ENCODE measurements at places on chromosomes 2 and 18.

DNA sequence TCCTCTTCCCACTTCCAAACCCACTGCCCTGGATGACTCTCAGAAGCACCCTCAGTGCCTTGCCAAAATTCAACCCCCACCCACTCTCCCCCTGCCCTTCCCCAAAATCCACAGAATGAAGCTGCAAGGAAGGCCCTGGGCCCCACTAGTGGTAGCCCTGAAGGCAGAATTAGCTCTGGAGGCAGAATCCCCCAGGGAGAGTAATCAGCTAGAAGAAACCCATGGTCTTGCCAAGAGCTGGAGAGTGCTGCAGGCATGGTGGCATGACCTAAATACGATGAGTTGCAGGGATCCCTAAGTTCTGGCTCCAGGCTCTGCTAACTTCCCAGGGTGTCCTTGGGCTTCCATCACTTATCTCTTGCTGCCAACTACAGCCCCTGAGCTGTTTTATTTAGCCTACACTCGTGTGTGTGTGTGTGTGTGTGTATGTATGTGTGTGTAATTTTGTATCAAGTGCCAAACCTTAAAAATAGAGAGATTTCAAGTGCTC, 7.9 kb downstream of the GAD1 start:
- no peak for DNase-seq

DNA sequence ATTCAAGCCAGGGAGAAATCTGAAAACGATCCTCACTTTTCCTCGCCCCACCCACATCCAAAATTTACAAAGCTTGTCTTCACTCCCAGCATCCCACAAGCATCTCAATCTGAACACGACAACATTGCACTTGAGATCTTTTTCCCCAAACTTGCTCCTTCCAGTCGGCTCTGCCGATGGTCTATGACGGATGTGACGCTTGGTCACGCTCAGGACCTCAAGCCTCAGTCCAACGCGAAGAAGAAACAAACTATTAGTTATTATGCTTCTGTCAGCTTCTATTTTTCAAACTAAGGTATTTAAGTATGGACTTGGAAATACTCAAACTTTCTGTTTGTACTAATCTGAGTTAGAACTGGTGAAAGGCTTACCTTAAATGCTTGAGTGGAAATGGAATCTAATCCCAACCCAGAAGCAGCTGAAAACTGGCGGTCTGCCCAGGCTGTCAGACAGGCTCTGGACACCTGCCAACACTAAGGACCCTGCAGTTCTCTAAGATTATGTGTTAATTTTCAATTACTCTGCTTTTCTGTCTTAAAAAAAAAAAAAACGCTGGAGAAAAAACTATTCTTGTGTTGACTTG, 132.1 kb upstream of the DNMT3A start:
- no peak for DNase-seq

DNA sequence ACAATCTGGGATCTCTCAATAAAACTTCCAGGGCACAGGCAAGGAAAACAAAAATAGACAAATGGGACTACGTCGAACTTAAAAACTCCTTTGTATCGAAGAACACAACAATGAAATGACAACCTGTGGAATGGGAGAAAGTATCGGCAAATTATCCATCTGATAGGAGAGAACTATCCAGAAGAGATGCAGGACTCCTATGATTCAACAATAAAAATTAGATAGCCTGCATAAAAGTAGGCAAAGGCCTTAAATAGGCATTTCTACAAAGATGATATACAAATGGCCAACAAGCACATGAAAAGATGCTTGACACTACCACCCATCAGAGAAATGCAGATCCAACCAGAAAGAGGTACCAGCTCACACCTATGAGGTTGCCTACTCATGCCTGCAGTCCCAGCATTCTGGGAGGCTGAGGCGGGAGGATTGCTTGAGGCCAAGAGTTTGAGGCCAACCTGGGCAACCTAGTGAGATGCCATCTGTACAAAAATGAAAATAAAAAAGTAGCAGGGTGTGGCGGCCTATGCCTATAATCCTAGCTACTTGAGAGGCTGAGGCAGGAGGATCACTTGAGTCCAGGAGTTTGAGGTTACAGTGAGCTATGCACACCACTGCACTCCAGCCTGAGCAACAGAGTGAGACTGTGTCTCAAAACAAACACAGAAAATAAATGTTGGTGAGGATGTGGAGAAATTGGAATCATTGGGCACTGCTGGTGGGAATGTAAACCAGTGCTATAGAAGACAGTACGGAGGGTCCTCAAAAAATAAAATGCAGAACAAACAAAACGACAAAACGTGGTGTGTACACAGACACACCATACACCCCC, 21.6 kb downstream of the TWIST2 start:
- DNase-seq = no peak

- no peak for DNase-seq
Observed at GRCh38 chr2:37916512-37917082, 8.5 kb upstream of the RMDN2 start.

- no peak for DNase-seq
Observed at GRCh38 chr2:20624884-20625485, 25.9 kb downstream of the HS1BP3 start.

DNA sequence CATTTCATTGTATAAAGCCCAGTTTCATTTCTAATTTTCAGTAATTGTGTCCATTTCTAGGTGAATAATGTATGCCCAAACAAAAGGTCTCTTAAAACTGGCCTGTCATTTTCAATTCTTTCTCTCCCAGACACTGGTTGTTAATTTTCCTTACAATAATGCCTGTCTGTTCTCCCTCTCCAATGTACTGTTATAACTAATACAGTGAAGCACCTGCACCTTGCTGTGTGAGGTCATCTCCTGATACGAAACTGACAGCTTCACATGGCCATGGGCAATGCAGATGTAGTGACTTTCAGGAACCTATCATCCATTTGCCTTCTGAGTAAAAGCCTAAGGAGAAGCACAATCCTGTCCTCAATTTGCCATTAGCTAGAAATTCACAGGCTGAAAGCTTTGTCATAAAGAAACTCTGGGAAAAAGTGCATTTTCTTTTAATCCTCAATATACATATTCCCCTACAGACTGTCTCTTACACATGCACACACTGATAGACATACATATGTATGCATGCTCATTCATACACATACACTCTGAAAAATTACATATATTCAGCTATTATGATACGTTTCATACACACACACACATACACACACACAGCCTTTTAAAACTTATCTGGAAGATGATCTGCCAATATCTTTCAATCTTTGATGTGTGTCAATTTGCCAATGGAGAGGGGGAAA, 1030.3 kb downstream of the TDRD15 start:
- DNase-seq = no peak

DNA sequence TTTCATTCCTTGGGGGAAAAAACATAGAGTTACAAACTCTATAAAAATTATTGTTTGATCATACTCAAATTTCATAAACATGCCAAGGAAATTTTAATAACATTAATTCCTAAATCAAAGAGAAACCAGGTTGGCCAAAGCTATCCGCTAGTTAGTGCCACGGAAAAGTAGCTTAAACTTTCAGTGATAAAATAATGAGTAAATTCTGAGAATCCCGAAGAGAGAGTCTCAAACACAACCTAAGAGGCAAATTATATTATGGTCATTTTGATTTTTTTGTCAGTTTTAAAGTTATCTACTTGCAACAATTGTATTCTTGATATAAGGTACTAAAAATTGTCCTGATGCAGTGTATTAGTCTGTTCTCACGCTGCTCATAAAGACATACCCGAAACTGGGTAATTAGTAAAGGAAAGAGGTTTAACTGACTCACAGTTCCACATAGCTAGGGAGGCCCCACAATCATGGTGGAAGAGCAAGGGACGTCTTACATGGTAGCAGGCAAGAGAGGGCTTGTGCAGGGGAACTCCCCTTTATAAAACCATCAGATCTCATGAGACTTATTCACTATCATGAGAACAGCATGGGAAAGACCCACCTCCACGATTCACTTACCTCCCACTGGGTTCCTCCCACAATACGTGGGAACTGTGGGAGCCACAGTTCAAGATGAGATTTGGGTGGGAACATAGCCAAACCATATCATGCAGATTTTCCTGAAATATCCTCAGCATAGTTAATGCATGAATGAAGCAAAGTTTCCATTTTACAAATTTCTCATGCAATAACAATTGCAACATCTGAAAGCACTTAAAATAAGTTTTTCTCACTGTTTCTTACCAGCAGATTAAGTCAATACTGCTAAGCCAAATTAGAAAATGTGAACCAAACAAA, 205.9 kb upstream of the STK17B start:
- DNase-seq = peak; percentile 16

GRCh38 chr2:149871091-149871885, 283.7 kb upstream of the MMADHC start:
- DNase-seq = no peak

DNA sequence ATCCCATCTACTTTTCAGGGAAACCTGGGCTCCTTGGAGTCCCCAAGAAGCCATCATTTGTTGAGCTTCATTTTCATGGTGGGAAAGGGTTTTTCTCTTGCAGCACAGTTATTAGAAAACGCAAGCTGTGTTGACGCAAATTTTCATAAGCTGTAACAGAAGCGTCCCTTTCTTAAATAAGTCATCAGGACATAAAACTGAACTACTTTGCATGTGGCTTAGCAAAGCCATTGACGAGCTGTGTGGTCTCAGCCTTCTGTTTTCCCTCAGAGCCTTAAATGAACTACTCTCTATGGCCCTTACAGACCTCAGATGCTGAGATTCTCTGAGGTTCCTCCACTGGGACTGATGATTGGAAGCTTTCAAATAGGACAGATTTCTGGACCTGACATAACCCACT, 85.1 kb downstream of the ARL4C start:
- DNase-seq = no peak

- DNase-seq = no peak
Observed at GRCh38 chr18:57077005-57077765, 69.7 kb upstream of the BOD1L2 start.

DNA sequence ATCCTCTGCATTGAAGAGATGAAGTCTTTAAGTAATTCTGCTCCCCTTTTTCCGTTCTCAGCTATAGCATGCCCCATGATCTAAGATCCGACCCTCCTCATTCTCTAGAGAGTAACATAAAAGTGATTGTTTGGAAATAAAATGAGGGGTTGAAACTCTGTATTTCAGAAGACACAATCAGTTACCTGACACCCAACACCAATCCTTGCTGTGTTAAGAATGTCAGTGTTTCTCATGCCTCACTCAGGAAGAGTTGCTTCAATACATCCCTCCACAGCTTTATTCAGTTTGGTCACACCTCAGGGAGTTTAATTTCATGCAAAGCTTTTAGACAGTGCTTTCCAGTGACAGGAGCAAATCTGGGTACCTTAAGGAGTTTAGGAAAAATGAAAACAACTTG, 49.9 kb upstream of the RBBP8 start:
- no peak for DNase-seq

- no peak for DNase-seq
Observed at GRCh38 chr2:73107211-73107926, 5.4 kb downstream of the RAB11FIP5 start.

- DNase-seq = no peak
Observed at GRCh38 chr2:241652142-241652541, 14.6 kb downstream of the ATG4B start.

GRCh38 chr2:85796341-85797262, 42.8 kb downstream of the ATOH8 start:
- DNase-seq = no peak

DNA sequence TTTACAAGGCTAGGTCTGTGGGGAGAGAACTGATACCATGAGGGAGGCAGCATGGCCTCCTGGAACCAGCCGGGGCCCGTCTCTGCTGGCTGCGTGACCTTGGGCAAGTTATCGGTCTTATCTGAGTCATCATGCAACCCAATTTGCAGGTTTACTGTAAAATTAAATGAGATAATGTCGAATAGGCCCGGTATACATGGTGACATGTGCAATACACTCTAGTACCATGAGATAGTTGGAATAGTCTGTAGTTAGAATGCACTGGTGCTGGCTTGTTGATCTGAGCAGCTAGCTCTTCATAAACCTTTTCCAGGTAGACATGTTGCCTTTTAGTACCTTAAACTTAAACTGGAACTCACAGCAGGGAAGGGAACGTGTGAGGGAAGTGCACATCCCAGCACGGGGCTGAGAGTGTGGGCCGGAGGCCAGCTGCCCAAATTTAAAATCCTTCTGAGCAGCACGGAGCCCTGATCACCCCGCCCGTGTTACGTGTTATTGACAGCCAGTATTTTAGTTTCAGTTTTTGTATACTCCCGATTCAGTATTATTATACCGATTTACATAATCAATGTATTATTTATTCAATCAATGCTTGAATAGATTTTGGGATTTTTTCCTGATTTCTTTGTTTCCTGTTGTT, 72.4 kb upstream of the HS6ST1 start:
- no peak for DNase-seq

GRCh38 chr2:5360081-5360480, 332.1 kb upstream of the SOX11 start:
- no peak for DNase-seq

DNA sequence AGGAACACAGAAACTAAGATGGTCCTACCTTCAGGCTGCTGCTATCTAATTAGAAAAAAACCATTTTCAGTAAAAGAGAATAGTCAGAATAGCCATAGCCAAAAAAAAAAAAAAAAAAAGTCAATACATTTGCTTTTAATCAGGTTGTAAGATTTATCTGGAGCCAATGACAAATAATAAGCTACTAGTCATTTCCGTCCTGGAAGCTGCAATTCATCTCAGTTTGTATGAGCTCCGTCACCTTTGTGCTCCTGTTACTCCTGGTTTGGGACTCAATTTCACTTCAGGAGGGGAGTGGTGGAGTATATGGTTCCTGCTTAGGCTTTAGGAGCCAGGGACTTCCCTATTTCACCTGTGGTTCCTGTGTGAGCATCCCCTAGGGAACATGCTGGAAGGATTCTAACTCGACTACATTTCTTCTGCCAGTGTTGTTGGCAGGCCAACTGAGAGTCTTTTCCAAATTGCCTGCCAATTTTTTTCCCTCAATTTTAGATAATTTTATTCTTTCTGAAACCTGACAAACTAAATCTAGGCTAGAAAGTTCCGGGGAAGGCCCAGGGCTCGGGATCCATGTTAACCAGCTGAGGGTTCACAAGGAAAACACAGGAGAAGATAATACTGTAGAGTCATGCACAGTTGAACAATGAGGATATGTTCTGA, 481.8 kb downstream of the DLGAP1 start:
- DNase-seq = no peak

- DNase-seq = no peak
Observed at GRCh38 chr2:197265036-197265435, 45.5 kb downstream of the ANKRD44 start.

DNA sequence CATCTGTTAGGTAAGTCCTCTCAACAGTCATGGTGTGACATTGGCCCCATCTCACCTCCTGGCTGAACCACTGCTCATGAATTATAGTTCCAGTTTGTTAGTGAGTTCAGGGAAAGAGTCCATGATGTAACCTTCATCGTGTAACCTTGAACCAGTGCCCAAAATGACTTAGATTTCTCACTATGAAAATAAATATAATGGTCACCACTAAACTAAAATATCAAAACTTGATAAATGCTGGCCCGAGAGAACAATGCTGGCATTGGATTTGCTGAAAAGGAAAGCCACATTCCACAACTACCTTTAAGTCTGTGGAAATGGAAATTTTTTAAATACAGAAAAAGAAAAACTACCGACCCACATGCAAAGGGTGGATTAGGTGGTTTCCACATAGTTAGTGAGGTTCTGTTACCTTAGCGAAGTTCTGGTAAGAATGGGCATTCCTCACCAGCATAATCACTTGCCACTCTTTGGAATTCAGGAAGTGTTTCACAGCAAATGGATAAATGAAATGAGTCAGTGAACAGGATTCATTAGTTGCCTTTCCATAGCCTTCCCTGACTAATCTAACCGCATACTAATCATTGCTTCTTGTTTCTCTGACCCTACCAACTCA, 133.9 kb upstream of the CTAGE1 start:
- no peak for DNase-seq

- no peak for DNase-seq
Observed at GRCh38 chr18:49677081-49677480, 115.2 kb downstream of the LIPG start.

GRCh38 chr2:208265371-208265800, 669 bp upstream of the PIKFYVE start:
- DNase-seq = peak; percentile 22

Data from stimulated activated CD4-positive, alpha-beta T cell treated with anti-CD3 and anti-CD28 coated beads, TNF-alpha, amount 100 ng/mL, for 24 hours (primary cell).